Foreskin keratinocyte (primary cell): ENCODE measurements at places on chromosomes 1 and 21. TPM values are rescaled to one million over a fixed set of nuclear protein-coding genes. Genes with fewer than 3 reads are reported as not detected.

The PAQR6 gene
- total RNA-seq = 0.63 and 1.2 TPM in 2 replicates

The KRTAP10-10 gene
- not detected in 2 replicates for total RNA-seq

The CDC20 gene
- total RNA-seq = 192 and 269 TPM in 2 replicates

The SLFNL1 gene
- total RNA-seq = 0.03 and 0.04 TPM in 2 replicates

The DR1 gene
- total RNA-seq = 63.4 and 67.4 TPM in 2 replicates

The RNU1-4 gene
- 2,556 and 4,441 TPM in 2 replicates for total RNA-seq

The SYT14 gene
- total RNA-seq = 4.1 and 7.1 TPM in 2 replicates
